Activated CD4-positive, alpha-beta T cell treated with anti-CD3 and anti-CD28 coated beads, Interleukin-2, amount 50 U/mL, for 24 hours (primary cell): ENCODE measurements at places on chromosomes 6 and 20.

GRCh38 chr20:59299945-59300332 is 472 bp upstream of the EDN3 start:
- DNase-seq: no peak

DNA sequence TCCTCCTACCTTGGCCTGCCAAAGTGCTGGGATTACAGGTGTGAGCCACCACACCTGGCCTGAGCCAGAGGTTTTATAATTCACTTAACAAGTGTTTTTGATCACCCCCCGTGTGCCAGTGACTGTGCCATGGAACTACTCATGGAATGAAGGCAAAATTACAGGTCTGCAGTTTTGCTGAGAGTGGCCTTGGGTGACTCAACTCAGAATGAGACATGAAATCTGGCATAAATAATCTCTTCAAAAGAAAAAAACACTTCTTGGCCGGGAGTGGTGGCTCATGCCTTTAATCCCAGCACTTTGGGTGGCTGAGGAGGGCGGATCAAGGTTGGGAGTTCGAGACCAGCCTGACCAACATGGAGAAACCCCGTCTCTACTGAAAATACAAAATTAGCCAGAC is 166.9 kb upstream of the SALL4 start:
- DNase-seq: no peak

GRCh38 chr6:122647765-122648164 is 37.6 kb downstream of the PKIB start:
- DNase-seq: no peak

DNA sequence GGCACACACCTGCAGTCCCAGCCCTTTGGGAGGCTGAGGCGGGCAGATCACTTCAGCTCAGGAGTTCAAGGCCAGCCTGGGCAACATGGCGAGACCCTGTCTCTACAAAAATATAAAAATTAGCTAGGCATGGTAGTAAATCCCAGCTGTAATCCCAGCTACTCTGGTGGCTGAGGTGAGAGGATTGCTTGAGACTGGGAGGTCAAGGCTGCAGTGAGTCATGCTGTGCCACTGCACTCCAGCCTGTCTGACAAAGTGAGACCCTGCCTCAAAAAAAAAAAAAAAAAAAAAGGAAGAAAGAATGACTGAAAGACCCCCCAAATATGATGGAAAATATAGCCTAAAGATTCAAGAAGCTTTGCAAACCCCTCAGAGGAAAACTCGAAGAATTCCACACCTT is 26.8 kb downstream of the METTL24 start:
- DNase-seq: no peak

DNA sequence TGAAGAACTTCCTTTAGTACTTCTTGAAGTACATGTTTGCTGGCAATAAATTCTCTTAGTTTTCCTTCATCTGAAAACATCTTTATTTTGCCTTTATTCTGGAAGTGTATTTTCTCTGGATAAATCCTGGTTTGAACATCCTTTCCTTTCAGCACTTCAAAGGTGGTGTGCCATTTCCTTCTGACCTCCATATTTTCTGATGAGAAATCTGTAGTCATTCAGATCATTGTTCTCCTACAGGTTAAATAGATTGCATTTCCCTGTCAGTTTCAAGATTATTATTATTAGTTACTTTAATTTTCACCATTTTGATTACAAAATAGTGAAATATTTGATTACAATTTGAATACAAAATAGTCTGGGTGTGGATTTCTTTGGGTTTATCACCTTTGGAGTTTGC is 134.5 kb downstream of the CDH26 start:
- no peak for DNase-seq

DNA sequence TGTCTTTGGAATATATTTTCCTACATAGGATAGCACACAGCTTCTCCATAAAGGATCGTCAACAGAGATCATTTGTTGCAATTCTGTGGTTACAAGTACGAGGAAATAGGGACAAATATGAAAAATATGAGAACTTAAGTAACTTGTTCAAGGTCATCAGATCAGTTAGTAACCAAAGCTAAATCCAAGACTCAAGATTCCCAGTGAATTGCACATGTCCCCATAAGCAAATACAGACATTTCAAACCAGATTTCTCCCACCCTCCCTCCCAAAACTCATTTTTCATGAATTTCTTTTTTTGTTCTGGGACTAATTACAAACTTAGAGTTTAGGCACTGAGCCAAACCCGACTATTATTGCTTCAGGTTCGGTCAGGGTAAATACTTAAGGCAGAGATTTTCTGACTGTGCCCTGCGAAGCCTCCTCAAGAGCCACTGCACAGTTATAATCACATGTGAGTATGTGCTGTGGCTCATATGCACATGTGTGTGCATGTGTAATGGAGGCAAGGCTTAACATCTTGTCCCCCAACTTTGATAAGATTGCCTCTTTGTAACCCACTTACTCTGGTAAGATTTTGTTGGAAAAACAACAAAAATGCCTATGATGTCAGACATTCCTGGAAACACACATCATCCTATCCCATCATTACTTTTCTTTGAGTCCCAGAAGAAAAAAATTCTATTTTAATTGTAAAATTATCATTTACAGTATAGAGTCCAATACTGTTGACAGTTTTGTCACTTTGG is 216.2 kb downstream of the CD83 start:
- no peak for DNase-seq

DNA sequence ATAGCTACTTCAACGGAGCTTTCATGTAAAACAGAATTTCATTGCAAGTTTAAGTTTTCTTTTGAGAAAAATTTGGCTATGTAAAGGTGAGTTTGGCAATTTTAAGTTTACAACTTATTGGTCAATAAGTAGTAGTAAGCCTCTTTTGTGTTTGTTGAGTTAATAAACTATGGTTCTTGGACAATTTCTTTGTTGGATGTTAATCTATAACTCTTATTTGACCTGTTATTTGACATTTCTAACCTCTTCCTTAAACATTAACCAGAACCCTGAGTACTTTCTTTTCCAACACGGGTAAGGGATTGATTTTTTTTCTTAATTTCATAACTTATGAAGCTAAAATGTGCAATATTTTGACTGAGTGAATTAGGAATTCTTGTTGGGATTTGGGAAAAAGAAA is 354.4 kb downstream of the PRKN start:
- no peak for DNase-seq

GRCh38 chr6:1296542-1296941 is 15.4 kb upstream of the FOXQ1 start:
- DNase-seq: no peak

- no peak for DNase-seq
These were observed 60.9 kb downstream of the IRF4 start for GRCh38 chr6:452301-453067.

DNA sequence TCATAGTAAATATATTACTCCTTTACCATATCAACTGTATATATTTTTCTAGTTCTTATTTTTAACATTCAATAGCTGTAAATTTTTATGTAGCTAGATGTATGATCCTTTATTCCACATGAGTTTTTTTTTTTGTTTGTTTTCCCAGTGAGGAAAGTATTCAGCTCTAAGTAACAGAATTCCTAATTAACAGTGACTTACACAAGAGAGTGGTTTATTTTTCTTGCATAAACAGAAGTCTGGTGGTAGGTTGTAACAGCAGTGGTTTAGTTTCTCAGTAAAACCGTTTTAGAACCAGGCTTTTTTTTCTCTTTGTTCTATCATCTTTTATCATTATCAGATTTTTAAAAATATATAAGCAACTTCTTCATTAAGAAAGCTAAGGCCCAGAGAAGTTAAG is 116.9 kb upstream of the FLRT3 start:
- DNase-seq: no peak

GRCh38 chr6:155889410-155889809 is 433.8 kb upstream of the NOX3 start:
- DNase-seq: no peak

- no peak for DNase-seq
These were observed 14.0 kb upstream of the LOC128125822 start for GRCh38 chr6:63558278-63558677.

DNA sequence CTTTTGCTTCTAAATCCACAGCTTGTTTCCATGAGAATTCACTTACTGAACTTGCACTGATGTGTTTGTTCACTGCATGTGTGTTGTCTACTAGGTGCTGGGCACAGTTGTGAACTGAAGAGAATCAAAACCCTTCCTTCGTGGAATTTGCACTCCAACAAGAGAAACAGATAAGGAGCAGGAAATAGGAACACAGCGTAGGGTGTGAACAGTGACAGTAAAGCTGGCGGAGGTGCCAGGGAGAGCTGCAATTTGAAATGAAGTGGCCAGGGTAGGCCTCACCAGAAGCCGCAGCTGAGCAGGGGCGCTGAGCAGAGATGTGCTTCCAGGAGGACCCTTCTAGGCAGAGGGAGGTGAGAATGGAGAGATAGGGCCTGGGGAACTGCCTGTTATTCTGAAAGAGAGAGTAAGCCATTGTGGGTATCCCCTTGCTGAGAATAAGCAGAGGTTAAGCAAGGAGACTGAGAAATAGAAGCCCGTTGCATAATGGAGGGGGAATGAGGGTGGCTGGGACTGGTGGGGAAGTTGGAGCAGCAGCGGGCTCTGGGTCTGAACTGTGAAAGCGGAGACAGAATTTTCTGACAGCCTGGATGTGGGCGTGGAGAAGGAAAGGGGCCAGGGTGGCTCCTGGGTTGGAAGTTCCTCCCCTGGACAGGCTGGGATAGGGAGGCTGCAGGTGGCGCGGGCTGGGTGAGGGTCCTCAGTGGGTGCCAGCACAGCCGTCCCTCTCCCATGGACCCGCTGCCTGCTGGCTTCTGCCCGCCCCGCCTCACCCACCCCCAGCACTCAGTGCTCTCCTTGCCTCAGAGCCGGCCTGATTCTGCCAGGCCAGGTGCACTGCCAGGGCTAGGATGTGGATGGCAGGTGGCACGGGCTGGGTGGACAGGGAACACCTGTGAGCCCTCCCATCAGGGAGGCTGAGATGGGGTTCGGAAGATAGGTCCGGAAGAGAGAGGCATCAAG is 114.7 kb upstream of the AFDN start:
- no peak for DNase-seq

DNA sequence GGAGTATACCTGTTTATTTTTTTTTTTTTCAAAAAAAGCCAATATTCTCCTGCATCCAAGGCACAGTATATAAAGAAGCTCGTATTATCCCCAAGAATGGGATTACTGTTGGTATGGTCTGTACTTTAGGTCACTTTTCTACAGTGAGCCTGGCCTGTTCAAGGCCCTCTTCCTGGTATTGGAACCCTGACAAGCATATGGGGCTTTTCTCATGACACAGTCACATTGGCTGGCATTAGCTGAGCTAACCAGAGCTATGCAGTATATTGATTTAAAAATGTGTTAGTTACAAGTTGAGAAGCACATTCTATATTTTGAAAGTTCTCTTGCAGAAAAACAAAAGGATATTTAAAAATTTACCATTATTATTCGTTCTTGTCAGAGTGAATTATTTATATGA is 48.0 kb downstream of the MCHR2 start:
- DNase-seq: no peak

DNA sequence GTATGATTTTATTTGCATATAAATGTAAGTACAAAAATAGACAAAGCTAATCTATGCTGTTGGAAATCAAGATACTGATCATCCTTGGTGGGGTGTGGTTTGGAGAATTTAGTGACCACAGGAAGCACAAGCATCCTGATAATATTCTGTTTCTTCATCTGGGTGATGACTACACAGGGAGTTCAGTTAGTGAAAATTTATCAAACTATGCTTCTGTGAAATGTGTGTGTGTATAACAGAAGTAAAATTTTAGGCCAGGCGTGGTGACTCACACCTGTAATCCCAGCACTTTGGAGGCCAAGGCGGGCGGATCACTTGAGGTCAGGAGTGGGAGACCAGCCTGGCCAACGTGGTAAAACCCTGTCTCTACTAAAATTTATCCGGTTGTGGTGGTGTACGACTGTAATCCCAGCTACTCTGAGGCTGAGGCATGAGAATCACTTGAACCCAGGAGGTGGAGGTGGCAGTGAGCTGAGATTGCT is 20.6 kb downstream of the ENPP3 start:
- DNase-seq: no peak

- DNase-seq: no peak
These were observed 10.8 kb downstream of the KLHL31 start for GRCh38 chr6:53654745-53655240.

DNA sequence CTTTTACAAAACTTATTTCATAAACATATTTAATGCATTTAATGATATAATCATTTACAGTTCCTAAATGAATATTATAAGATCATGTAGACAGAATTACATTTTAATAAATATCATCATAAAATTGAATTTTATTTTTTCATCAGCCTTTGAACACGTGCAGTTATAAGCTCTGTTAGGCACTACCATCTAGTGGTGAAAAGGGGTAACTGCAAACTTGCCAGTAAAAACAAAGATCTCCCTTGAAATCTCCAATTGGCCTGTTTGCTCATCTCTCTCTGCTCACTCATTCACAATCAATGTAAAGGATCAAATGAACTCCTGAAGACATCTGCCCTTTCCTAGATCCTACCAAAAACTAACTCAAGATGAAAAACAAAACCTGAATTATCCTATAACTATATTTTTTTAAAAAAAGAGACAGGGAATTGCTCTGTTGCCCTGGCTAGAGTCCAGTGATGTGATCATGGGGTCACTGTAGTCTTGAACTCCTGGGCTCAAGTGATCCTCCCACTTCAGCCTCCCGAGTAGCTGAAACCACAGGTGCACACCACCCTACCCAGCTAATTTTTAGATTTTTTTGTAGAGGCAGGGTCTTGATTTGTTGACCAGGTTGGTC is 31.7 kb downstream of the SAMHD1 start:
- DNase-seq: peak; percentile 35

GRCh38 chr20:62181808-62182207 is 1.0 kb upstream of the MTG2 start:
- no peak for DNase-seq

GRCh38 chr20:2398449-2398848 is 17.7 kb downstream of the TGM6 start:
- no peak for DNase-seq

GRCh38 chr6:52297433-52297832 is 12.9 kb upstream of the MCM3 start:
- DNase-seq: no peak

GRCh38 chr6:16698162-16698533 is 63.1 kb downstream of the ATXN1 start:
- DNase-seq: no peak

DNA sequence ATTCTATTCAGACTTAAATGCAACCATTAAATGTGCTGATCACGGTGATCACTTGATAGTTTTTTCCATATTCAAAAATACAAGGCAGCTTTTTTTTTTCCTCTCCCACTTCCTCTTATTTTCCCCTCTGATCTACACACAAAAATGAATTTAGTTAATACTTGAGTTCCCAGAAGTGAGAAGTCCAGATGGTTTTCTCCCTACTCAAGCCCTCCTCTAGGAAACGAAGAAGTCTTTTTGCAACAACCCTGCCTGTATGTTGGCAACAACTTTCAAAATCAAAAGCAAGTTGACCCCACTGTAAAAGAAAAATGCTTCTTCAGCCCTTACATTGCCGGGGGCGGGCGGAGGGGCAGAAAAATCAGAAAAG is 24.3 kb downstream of the ARHGAP18 start:
- DNase-seq: no peak
